PC-3 (cell line): ENCODE measurements at places on chromosomes 13 and 19.

- peak; percentile 33 for DNase-seq
Measured at GRCh38 chr13:98746968-98747367, 5.5 kb downstream of the SLC15A1 start.

DNA sequence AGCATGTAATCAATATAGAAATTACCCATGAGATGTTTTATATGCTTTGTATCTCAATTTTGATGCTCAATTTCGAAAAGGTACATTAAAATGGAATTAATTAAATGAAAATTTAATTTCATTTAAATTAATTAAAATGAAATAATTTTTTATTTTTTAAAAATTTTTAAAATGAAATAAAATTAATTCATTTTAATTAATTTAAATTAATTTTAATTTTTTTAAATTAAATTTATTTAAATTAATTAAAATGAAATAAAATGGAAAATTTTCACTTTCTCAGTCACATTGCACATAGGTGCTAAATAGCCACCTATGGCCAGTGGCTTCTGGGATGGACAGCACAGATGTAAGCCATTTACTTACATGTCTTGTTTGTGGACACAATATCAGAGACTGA is 4.2 kb upstream of the SULT2B1 start:
- DNase-seq, result no peak

DNA sequence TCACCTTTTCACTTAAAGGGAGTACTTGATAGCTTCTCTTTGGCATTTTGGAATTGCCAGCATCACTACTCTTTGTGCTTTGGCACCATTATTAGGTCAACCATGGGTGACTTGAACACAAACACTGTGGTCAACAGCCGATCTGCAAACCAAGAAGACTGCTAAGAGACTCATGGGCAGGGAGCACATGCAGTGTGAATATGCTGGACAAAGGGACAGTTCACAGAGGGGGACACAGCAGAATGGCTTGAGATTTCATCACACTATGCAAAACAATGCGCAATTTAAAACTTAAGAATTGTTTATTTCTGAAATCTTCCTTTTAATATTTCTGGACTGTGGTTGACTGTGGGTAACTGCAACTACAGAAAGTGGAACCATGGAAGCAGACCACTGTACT is 64.4 kb downstream of the LMO7 start:
- no peak for DNase-seq

- DNase-seq, result no peak
Measured at GRCh38 chr13:97328222-97328790, 105.7 kb upstream of the RAP2A start.

- peak; percentile 23 for DNase-seq
Measured at GRCh38 chr19:55528030-55528803, 8.7 kb downstream of the SBK2 start.

DNA sequence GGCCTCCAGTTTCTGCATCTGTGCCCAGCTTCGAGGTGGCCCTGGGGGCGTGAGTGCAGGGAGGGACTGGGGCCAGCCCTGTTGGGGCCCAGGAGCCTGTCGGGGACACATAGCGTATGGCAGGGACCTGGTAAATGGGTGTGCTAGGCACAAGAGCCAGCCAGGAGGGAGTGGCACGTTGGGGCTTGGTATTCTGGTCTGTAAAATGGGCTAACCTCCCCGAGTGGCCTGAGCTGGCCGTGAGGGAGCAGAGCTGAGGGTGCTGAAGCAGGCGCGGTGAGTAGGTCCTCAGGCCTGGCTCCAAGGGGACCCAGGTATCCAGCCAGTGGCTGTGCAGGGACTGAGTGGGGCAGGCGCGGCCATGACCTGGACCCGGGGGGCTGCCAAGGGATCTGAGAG is 4.3 kb downstream of the PTOV1 start:
- DNase-seq, result no peak

DNA sequence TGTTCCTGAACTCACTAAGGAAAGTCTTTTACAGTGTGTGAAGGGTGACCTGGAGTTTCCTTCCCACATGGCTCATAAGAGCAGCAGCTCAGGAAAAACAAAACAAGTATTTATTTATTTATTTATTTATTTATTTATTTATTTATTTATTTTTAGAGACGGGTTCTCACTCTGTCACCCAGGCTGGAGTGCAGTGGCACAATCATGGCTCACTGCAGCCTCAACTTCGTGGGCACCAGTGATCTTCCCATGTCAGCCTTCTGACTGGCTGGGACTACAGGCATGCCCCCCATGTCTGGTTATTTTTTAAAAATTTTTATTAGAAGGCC is 10.4 kb downstream of the ARL11 start:
- DNase-seq, result no peak

GRCh38 chr13:34003656-34004055 is 185.7 kb downstream of the RFC3 start:
- no peak for DNase-seq

DNA sequence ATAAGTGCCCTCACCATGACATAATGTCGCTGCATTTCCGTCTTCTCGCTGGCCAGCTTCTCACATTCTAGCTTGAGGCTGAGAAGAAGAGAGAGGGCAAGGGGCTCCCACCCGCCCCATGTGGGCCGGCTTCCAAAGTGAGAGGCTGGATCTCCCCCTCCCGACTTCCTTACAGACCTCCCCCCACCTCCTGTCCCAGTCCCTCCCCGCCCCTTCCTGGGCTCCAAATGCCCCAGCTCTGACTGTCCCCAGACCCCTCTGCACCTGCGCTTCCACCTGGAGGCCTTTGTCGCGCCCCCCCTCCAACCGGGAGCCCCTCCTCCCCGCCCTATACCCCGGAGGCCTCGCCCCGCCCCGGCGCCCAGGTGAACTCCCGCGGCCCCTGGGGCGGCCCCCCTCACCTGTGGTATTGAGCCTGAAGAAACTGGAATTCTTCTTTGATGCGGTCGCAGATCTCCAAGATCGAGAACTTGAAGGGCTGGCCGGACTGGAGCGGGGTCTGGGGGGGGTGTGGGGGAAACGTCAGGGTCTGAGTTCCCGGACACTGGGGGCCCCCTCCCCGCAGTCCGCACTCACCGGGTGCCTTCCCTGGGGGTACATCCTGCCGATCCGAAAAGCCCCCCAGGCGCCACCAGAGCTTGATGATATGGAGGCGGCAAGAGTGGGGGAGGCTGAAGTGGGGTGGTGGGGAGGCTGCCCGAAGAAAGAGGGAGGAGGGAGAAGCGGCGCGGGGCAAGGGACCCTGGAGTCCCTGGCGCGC is 595 bp downstream of the TLE2 start:
- no peak for DNase-seq

- no peak for DNase-seq
Measured at GRCh38 chr13:79833991-79834390, 353.0 kb downstream of the NDFIP2 start.

GRCh38 chr19:8811315-8812172 is 20.6 kb downstream of the ZNF558 start:
- DNase-seq, result peak; percentile 10

- no peak for DNase-seq
Measured at GRCh38 chr13:29977476-29978120, 127.2 kb upstream of the UBL3 start.
